ENCODE measurements at places on chromosomes 12 and 14. TPM values are rescaled to one million over a fixed set of nuclear protein-coding genes. Genes with fewer than 3 reads are reported as not detected.

DNA sequence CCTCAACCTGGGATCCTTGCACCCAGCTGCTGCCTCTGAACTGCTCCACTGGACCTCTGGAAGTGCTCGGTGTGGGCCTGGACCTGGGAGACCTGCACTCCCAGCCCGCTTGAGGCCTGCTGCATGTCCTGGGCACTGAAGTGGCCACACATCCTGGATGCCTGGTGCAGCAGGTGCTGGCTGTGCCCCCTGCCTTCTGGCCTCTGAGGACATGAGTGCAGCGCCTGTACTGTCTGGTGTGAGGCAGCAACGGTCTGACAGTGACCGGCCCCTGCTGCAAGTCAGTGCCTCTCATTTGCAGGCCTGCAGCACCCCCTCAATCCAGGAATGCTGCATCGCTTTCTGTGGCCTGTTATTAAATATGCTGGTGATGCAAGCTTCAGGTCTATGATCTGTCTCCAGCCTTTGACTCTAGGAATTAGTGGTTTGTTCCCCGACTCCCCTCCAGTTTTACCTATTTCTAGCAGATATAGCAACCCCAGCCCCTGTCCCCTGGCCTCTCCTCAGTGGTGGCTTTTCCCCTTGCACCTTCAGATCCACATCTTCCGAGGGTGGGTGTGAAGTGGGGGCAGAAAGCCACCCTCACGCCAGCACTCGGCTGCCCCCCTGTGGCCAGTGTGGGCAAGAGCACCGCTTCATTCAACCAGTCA is 3.6 kb downstream of the SMIM41 start:
- H3K27me3 ChIP-seq = no peaks in the 10 kb centered on the region
- H3K4me3 ChIP-seq = no peak overlapping the region
- peaks cover 2% of the 10 kb centered on the region for H3K36me3 ChIP-seq

- DNase-seq = no peak
- no peak overlapping the region for H3K27ac ChIP-seq
- no peaks in the 10 kb centered on the region for H3K36me3 ChIP-seq
- no peaks in the 10 kb centered on the region for H3K4me1 ChIP-seq
- no peak overlapping the region for H3K4me3 ChIP-seq
These were observed 48.1 kb upstream of the ATXN7L3B start for GRCh38 chr12:74489543-74489942.

- H3K4me3 ChIP-seq = no peak overlapping the region
- DNase-seq = no peak
- H3K27me3 ChIP-seq = no peaks in the 10 kb centered on the region
- H3K36me3 ChIP-seq = no peaks in the 10 kb centered on the region
- H3K27ac ChIP-seq = no peak overlapping the region
These were observed 66.6 kb downstream of the BTG1 start for GRCh38 chr12:92079054-92079385.

DNA sequence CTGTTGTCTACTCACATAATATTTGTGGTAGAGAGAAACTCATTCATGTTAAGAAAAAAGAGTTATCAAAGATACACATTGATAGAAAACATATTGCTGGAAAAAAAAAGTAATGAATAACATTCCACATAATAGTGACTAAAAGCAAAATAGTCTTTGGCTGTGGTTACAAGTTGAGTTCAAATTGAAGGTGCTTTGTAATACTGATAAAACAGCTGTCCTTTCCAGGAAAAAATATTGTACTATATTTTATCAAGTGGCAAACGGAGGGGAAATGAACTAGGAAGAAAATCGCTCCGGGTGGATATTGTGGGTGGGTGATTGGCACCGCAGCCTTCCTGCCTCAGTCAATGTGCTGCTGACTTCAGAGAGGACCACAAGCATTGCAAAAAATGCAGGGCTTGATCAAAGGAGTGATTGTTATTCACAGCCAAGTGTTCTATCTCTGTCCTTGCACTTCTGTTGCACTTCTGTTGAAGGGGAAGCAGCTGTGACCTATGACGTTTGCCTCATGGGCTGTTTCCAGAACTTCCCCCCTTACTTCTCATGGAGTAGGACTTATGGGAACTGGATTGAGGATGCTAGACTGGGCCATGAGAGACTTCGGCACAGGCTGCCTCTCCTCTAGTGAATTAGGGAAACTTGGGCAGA is 114.4 kb downstream of the VRK1 start:
- no peak overlapping the region for H3K27ac ChIP-seq
- no peak for DNase-seq
- no peaks in the 10 kb centered on the region for H3K36me3 ChIP-seq

SLC6A12 gene
- 130 TPM for total RNA-seq

CRACR2A gene
- total RNA-seq = 6.1 TPM

FGF23 gene
- not detected for total RNA-seq

GRCh38 chr14:88154926-88155325 is 150.0 kb downstream of the GPR65 start:
- no peaks in the 10 kb centered on the region for H3K4me1 ChIP-seq
- no peaks in the 10 kb centered on the region for H3K36me3 ChIP-seq

TUNAR gene
- 0.82 TPM for total RNA-seq

GRCh38 chr14:55454264-55455002 is 14.0 kb upstream of the TBPL2 start:
- H3K4me1 ChIP-seq = no peaks in the 10 kb centered on the region
- H3K27ac ChIP-seq = no peak overlapping the region
- H3K4me3 ChIP-seq = no peak overlapping the region
- H3K27me3 ChIP-seq = no peaks in the 10 kb centered on the region

OR6C70 gene
- total RNA-seq = not detected

GALNT6 gene
- 16.8 TPM for total RNA-seq

DNA sequence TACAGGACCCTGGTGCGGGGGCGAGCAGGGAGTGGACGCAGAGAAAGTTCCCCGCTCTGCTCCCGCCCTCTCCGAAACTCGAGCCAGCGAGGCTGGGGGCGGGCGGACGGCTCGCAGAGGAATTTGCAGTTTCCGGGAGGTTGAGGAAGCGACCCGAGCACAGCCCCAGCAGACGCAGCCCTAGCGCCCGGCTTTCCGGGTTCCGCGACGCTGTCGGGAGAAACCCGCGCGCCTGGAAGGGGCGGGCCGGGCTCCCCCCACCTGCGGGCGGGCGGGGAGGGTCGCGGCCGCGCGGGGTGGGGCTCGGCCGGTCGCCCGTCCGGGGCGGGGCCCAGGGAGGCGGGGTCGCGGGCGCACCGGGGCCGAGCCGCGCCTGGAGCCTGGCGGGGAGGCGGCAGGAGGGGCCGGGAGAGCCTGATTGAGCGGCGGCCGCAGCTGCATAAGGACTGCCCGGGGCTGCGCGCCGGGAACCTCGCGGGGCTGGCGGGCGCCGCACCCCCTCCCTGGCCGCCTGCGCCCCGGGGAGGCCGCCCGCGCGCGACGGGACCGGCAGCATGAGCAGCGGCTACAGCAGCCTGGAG is at the start of gene RASSF3:
Gene RASSF3 (plus strand): TSS at position 417 of the 581 bp plus-strand sequence. CDS start 138 bp downstream, at position 555.
- H3K4me1 ChIP-seq = no peaks in the 10 kb centered on the region
- no peaks in the 10 kb centered on the region for H3K36me3 ChIP-seq
- no peaks in the 10 kb centered on the region for H3K27me3 ChIP-seq
- peak; percentile 86 for DNase-seq
- H3K4me3 ChIP-seq = peak within 1 kb of the TSS; percentile 72
- peak within 1 kb of the TSS; percentile 81 for H3K27ac ChIP-seq

GRCh38 chr14:69285661-69286255 is 25.8 kb downstream of the GALNT16 start:
- peaks cover 14% of the 10 kb centered on the region for H3K4me1 ChIP-seq
- no peak overlapping the region for H3K4me3 ChIP-seq
- peak; percentile 37 for DNase-seq
- H3K27me3 ChIP-seq = no peaks in the 10 kb centered on the region
- no peaks in the 10 kb centered on the region for H3K36me3 ChIP-seq

GRCh38 chr12:4080213-4080612 is 193.3 kb upstream of the CCND2 start:
- no peak overlapping the region for H3K4me3 ChIP-seq
- no peaks in the 10 kb centered on the region for H3K36me3 ChIP-seq
- no peak overlapping the region for H3K27ac ChIP-seq

GUCY2C gene
- not detected for total RNA-seq

GRCh38 chr12:43692064-43692463 is 66.5 kb downstream of the PUS7L start:
- no peaks in the 10 kb centered on the region for H3K36me3 ChIP-seq
- H3K27me3 ChIP-seq = no peaks in the 10 kb centered on the region
- DNase-seq = no peak

- H3K27me3 ChIP-seq = no peaks in the 10 kb centered on the region
- no peaks in the 10 kb centered on the region for H3K4me1 ChIP-seq
- DNase-seq = no peak
These were observed 127.6 kb downstream of the ANO6 start for GRCh38 chr12:45343269-45344051.

GRCh38 chr12:73589220-73589619 is 948.4 kb upstream of the ATXN7L3B start:
- H3K4me3 ChIP-seq = no peak overlapping the region
- no peak overlapping the region for H3K27ac ChIP-seq
- no peaks in the 10 kb centered on the region for H3K36me3 ChIP-seq
- DNase-seq = no peak

DNA sequence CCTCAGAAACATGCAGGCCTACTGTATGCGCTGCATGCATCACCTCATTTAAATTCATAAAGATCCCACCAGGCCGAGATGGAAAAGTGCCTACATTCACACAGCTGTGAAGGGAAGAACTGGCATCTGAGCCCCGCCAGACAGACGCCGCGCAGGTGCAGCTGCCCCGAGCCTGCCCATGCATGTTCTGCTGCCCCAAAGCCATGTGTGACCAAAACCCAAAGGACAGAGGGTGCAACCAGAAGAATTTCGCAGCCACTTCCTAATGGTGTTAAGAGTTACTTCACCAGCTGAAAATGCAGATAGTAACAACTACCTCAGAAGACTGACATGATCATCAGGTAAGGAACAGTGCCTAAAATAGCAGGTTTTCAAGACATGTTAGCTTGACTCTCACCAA is 13.5 kb upstream of the KRT8 start:
- peaks cover 4% of the 10 kb centered on the region for H3K4me1 ChIP-seq
- H3K36me3 ChIP-seq = no peaks in the 10 kb centered on the region
- DNase-seq = no peak
- H3K27ac ChIP-seq = no peak overlapping the region
- H3K27me3 ChIP-seq = no peaks in the 10 kb centered on the region
- no peak overlapping the region for H3K4me3 ChIP-seq

ESRRB gene
- total RNA-seq = 3.9 TPM

- H3K4me1 ChIP-seq = peaks cover 3% of the 10 kb centered on the region
- H3K27me3 ChIP-seq = peaks cover 75% of the 10 kb centered on the region
- peak within 1 kb of the TSS; percentile 37 for H3K4me3 ChIP-seq
- no peak within 1 kb of the TSS for H3K27ac ChIP-seq
- no peaks in the 10 kb centered on the region for H3K36me3 ChIP-seq
- peak; percentile 64 for DNase-seq
These were observed at the start of gene GSC for GRCh38 chr14:94769391-94770250. GSC (minus strand) TSS chr14:94770113; CDS start chr14:94770015, 98 bp downstream.

MUCL1 gene
- not detected for total RNA-seq

DNA sequence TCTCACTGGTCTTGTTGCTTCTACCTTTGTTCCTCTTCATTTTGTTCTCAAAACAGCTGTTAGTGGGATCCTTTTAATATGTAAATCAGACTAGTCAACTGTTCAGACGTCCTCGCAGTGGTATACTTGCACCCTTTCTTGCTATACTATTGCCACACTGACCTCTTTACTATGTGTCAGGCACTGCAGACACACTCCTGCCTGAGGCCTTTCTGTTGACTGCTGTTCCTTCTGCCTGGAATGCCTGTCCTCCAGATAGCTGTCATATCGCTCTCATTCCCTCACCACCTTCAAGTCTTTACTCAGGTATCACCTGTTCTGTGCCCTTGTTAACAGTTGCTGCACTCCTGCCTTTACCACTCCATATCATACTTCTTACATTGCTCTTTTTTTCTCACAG is 90.0 kb upstream of the TMEM263 start:
- H3K4me3 ChIP-seq = no peak overlapping the region
- no peak overlapping the region for H3K27ac ChIP-seq
- H3K4me1 ChIP-seq = no peaks in the 10 kb centered on the region
- no peaks in the 10 kb centered on the region for H3K27me3 ChIP-seq
- no peak for DNase-seq

DNA sequence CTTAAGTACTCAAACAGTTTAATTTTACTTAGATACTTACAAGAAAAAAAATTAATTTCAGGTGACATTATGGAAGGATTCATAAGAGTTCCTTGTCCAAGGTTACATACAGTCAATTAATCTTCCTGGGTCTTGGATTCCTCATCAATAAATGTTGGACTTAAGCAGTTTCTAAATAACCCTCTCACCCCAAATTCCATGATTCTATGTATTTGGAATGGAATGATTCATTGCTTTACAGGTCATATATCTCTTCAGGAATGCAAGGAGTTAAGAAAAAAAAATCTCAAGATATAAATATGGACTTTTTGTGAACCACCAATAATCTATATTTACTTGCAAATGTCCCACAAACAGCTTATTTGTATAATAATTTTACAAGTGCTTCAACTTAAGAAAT is 84.2 kb upstream of the BMP4 start:
- no peaks in the 10 kb centered on the region for H3K36me3 ChIP-seq
- H3K4me1 ChIP-seq = no peaks in the 10 kb centered on the region
- DNase-seq = no peak
- no peak overlapping the region for H3K27ac ChIP-seq
- no peak overlapping the region for H3K4me3 ChIP-seq

ENDOU gene
- 0.91 TPM for total RNA-seq

DNA sequence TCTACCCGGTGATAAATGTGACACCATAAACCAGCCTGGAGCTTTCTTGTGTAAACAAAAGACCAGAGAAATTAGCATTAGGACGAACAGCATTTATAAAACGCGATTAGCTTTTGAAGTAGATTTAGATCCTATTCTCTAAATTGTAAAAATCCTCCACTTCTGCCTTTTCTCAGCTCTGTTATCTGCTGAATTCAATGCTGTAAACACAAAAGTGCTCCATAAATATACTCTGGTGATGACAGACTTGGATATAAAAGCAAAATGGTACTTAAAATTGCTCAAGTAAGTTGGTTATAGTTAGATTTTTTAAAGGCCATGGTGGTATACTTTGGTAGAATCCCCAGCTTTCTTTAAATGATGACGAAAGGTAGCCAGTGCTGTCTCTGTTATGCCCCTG is 114.6 kb upstream of the RMST start:
- no peak overlapping the region for H3K4me3 ChIP-seq
- DNase-seq = no peak
- H3K27ac ChIP-seq = no peak overlapping the region
- no peaks in the 10 kb centered on the region for H3K4me1 ChIP-seq
- no peaks in the 10 kb centered on the region for H3K27me3 ChIP-seq

DNA sequence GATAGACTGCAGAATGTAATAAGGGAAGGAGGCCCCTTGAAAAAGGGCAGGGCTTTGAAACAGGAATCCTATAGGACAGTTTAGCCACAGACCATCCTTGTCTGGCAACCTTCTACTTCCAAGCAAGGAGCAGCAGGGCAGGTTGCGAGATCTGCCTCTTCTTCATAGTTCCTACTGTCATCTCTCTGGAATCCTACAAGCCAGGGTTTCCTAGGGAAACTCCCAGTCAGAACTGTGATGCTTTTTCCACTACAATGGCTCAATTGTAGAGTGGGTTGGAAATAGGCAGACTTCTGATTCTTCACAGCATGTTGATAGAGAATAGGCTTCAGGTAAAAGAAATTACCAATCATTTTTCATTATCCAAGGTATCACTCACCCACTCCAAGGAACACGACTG is 186.3 kb downstream of the DACT1 start:
- no peak overlapping the region for H3K27ac ChIP-seq
- no peak overlapping the region for H3K4me3 ChIP-seq
- H3K4me1 ChIP-seq = no peaks in the 10 kb centered on the region
- no peaks in the 10 kb centered on the region for H3K36me3 ChIP-seq
- no peaks in the 10 kb centered on the region for H3K27me3 ChIP-seq

INHBE gene
- 0.19 TPM for total RNA-seq

- DNase-seq = no peak
- H3K4me1 ChIP-seq = no peaks in the 10 kb centered on the region
- no peak overlapping the region for H3K4me3 ChIP-seq
- no peaks in the 10 kb centered on the region for H3K27me3 ChIP-seq
These were observed 83.3 kb downstream of the PTPRO start for GRCh38 chr12:15405606-15406005.

Data from kidney (tissue), 22 donors.